Stimulated activated CD8-positive, alpha-beta memory T cell treated with anti-CD3 and anti-CD28 coated beads, Interleukin-4, amount 100 ng/mL, for 24 hours (primary cell): ENCODE measurements at places on chromosomes 3 and 15.

- DNase-seq = no peak
Observed at GRCh38 chr3:76505202-76505845, 534.6 kb upstream of the ROBO2 start.

DNA sequence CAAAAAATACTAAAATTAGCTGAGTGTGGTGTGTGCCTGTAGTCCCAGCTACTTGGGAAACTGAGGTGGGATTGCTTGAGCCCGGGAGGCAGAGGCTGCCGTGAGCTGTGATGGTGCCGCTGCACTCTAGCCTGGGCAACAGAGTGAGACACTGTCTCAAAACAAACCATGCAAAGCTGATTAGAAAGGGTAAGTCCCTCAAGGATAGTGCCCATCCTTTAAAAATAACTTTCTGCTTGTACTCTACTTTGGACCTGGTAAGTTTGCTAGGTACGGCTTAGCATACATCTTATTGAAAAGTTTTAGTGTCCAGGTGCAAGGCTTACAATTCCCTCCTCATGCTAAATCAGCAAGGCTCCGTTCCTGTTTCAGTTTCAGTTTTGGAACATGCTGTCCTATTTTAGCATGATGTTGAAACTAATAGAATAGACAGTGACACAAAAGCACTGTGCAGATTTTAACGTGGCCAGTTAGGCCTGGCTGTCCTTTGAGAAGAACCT lies 21.4 kb downstream of the FEM1B start:
- no peak for DNase-seq

- DNase-seq = no peak
Observed at GRCh38 chr3:51896607-51897305, 6.4 kb downstream of the IQCF1 start.

GRCh38 chr3:188185717-188186251 lies 31.8 kb downstream of the LPP start:
- DNase-seq = no peak

DNA sequence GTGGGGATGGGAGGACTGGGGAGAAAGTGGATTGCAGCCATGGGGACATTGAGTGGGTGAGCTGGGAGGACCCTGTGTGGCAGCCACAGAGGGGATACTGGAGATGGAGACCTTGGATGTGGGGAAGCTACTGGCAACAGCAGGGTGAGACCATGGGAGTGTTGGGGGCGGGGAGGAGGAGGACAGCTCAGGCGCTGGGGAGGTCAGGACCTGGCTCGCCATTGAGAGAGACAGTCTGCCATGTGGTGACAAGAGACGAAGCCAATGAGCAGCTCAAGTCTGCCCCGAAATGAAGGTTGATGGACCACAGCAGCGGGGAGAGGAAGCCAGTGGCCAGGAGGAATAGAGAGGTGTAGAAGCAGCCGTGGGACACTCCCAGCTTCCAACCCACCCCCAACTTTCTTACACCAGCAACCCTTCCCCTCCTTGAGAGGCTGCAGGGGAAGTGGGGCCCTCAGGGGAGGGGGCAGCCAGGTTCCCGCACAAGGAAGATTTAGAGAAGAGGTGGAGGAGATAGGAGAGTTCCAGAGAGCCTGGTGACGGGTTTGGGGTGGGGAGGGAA lies 118.1 kb downstream of the ASB7 start:
- DNase-seq = no peak

GRCh38 chr3:102179326-102180177 lies 255.3 kb upstream of the ZPLD1 start:
- no peak for DNase-seq

DNA sequence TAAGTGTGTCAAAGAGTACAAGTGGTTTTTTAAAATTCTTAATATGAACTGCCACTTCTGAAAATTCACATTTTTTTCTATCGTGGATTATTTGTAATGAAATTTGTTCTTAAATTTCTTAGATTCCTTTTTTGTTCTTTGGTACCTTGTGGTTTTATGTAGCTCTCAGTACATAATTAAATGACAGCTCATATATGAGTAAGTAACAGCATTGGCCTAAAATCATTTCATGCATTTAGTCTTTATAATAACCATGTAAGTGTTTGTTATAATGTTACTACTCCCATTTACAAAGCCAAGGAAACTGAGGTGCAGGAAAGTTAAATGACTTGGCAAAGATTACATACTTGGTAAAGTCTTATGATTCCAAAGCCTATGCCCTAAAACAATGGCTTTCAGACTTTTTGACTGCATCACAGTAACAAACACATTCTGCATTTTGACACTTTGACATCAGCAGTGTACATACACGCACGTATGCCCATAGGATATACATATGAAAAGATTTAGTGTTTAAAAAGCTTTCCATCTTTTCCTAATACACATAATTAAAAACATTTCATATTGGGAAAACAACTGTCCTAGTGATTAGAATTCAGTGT lies 14.9 kb downstream of the SPRED1 start:
- no peak for DNase-seq

DNA sequence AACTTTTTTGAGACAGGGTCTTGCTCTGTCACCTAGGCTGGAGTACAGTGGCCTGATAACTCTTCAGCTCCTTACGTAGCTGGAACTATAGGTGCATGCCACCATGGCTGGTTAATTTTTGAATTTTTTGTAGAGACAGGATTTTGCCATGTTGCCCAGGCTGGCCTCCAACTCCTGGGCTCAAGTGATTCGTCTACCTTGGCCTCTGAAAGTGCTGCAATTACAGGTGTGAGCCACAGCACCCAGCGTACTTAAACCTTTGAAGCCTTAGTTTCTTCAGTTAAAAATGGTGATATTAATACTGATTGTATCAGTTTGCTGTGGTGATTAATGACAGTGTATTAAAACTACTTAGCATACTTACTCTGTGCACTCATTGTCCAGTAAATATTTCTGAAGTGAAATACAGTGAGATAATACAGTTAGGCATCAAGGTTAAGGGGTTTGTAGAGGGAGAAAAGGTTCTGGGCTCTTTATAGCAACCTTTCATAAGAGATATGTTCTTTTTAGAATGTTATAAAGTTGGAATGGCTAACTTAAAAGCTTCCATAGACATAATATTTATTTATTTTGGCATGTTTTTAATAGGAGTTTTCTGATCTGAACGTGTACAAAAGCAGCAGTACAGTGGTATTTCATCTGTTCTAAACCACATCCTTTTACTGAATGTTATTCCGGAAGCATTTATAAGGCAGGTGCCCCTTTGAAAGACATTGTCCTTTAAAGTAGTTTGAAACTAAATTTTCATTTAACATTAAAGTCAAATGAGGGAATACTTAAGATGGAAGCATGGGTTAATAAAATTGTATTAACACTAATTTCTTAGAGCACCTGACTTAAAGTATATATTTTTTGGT lies 23.6 kb downstream of the NCK1 start:
- DNase-seq = no peak

GRCh38 chr3:58164906-58165821 lies 45.6 kb downstream of the DNASE1L3 start:
- no peak for DNase-seq

GRCh38 chr3:178271740-178272387 lies 264.4 kb upstream of the KCNMB2 start:
- DNase-seq = no peak

GRCh38 chr3:22966349-22966748 lies 236.8 kb upstream of the UBE2E2 start:
- no peak for DNase-seq

- no peak for DNase-seq
Observed at GRCh38 chr3:100776746-100777145, 67.5 kb downstream of the TFG start.

DNA sequence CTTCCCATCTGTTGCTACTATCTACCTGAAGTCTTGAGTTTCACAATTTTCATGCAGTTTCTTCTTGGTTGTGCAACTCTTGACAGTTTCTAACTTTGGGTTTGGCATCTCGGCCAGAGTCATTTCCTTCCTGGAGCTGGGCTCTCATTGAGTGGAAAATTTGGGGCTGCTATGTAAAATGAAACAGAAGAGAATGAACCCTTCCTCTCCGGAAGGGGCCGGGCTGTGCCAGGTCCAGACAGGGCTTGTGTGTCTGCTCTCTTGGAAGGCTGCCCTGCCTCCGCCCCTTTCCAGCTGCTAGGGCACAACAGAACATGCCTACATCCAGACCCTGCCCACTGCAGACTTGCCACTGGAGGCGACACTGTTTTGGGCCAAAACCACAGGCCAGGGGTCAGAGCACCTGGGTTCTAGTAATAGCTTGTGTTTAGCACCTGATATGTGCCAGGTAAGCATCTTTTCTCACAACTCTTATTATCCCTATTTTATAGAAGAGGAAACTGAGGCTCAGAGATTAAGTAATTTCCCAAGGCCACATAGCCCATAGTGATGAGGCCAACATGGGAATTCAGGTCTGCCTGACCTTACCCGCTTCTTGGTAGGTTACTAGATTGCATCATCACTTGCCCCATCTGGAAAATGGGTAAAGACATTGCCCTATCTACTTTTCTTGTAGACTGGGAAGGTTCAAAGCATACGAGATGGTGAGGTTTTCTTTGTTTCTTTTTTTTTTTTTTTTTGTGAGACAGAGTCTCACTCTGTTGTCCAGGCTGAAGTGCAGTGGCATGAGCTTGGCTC lies 25.0 kb downstream of the IRAK2 start:
- DNase-seq = no peak

DNA sequence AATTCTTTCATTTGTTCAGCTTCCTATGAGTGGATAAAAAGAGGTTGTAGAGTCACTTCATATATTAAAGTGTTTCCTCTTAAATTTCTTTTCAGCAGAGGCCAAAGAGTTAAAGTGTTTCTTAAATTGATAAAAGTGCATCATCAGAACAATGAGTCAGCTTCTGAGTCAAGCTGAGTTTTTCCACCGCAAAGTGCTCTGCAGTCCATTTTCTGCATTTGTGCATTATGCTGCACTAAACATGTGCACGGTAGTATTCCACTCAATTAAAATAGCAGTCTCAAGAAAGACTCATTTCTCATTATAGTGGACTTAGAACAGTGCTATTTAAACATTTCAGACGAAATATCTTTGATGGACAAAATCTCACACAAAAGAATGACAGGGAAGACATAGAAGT lies 152.0 kb downstream of the ZBBX start:
- DNase-seq = no peak

GRCh38 chr15:50825946-50826345 lies 60.4 kb upstream of the SPPL2A start:
- DNase-seq = no peak

GRCh38 chr15:29589416-29589815 lies 232.9 kb downstream of the TJP1 start:
- no peak for DNase-seq

GRCh38 chr15:57941816-57942215 lies 123.7 kb downstream of the ALDH1A2 start:
- no peak for DNase-seq

DNA sequence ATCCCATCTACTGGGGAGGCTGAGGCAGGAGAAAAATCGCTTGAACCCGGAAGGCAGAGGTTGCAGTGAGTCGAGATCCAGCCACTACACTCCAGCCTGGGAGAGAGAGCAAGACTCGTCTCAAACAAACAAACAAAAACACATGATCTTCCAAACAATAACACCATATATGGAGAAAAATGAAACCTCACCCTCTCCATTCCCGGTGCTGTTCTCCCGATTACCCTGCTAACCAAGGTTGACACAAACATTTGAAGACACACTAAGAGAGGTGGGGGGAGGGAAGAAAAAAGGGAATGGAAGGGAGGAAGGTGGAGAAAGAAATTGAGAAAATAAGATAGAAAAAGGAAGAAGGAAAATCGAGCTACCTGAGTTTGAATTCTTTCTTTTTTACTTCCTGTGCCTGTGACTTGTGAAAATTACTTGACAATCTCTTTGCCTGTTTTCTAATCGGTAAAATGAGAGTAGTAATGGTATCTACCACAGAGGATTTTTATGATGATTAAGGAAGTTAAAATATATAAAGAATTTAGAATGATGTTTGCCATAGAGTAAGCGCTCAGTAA lies 1.1 kb upstream of the PLSCR2 start:
- DNase-seq = no peak

DNA sequence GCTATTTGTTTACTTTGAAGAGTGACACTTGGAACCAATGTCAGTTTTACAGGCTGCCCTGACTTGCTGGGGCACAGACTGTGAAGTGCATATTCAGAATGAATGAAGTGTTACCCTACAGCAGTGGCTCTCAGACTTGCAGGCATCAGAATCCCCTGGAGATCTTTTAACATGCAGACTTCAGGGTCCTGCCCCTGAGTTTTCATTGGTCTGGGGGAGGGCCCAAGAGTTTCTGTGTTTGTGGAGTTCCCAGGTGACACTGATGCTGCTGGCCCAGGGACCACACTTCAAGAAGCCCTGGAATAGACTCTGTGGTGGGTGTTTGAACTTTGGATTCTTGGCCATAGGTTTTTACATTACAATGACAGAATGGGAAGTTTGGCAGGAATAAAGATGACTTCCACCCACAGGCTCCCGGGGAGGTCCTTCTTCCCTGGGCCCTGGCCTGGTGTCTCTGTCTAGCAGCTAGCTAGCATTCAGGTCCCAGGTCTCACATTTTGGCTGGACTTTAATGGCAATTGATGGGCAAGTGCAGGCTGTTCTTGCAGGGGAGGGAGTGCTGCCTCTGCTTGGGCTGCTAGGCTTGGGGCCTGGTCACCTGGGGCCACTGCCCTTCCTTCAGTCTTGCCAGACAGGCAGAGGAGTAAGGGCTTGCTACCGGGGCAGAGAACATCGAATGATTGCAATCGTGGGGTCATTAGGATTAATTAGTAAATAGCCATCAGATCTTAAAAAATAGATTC lies 149.0 kb downstream of the APBA2 start:
- DNase-seq = no peak

DNA sequence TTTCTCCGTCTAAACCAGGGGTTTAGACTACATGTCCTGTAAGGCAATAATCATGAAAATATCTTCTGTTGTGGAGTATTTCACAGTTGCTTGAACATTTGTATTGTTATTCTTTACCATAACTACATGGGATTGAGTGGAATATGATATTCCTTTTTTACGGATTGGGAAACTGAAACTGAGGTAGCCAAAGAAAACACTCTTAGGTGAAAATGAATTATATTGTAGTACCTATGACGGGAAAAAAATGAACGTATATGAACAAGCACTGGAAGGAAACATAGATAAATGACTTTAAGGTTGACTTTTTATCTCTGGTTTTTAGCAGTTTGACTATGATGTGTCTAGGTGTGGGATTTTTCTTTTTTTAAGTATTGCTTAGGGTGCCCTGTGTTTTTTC lies 35.6 kb downstream of the MAP2K1 start:
- no peak for DNase-seq

GRCh38 chr3:141050576-141051442 lies at the start of gene SPSB4:
Gene SPSB4 (plus strand): TSS chr3:141051347. CDS start chr3:141066105, 14,758 bp downstream.
- no peak for DNase-seq

GRCh38 chr3:33139996-33140395 lies 26.2 kb downstream of the CRTAP start:
- DNase-seq = no peak

DNA sequence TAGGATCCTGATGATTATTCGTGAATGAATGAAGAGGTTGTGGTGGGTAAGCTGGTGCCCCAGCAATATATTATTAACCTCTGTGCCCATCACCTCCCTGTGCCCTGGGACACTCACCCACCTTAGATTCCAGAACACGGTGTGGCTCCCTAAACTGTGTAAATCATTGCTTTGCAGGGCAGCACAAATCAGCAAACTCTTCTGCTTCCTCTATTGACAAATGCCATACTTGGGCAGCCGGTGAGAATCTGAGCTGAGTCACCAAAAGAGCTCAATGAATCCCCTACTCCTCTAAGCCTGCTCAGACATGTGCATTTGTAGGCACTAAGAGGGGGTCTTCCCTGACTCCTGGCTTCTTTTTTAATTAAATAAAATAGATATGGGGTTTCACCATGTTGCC lies 15.7 kb downstream of the UQCC5 start:
- no peak for DNase-seq
